ENCODE measurements at places on chromosomes 7 and 10. TPM values are rescaled to one million over a fixed set of nuclear protein-coding genes. Genes with fewer than 3 reads are reported as not detected.

ECHS1 gene
- total RNA-seq: 56.7 TPM

DNA sequence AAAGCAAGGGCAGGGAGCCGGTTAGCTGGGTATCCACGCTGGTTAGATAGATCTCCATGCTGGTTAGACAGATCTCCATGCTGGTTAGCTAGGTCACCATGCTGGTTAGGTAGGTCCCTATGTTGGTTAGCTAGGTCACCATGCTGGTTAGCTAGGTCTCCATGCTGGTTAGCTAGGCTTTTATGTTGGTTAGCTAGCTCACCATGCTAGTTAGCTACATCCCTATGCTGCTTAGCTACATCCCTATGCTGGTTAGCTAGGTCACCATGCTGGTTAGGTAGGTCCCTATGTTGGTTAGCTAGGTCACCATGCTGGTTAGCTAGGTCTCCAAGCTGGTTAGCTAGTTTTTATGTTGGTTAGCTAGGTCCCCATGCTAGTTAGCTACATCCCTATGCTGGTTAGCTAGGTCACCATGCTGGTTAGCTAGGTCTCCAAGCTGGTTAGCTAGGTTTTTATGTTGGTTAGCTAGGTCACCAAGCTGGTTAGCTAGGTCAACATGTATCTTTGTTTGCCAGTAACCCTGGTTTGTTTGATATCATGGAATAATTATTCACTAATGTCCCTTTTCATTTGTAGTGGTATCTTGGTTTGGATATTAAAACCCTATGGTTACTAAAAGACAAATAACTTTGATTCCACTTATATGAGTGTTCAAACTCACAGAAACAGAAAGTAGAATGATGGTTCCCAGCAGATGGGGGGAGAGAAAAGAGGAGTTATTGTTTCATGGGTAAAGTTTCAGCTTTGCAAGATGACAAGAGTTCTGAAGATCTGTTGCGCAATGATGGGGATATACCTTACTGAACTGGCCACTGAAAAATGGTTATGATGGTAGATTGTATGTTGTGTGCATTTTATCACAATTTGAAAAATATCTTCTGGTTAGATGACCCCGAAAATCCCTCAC is 136.2 kb downstream of the PRPF18 start:
- no peak for DNase-seq

HOXA5 gene
- not detected for total RNA-seq

DNA sequence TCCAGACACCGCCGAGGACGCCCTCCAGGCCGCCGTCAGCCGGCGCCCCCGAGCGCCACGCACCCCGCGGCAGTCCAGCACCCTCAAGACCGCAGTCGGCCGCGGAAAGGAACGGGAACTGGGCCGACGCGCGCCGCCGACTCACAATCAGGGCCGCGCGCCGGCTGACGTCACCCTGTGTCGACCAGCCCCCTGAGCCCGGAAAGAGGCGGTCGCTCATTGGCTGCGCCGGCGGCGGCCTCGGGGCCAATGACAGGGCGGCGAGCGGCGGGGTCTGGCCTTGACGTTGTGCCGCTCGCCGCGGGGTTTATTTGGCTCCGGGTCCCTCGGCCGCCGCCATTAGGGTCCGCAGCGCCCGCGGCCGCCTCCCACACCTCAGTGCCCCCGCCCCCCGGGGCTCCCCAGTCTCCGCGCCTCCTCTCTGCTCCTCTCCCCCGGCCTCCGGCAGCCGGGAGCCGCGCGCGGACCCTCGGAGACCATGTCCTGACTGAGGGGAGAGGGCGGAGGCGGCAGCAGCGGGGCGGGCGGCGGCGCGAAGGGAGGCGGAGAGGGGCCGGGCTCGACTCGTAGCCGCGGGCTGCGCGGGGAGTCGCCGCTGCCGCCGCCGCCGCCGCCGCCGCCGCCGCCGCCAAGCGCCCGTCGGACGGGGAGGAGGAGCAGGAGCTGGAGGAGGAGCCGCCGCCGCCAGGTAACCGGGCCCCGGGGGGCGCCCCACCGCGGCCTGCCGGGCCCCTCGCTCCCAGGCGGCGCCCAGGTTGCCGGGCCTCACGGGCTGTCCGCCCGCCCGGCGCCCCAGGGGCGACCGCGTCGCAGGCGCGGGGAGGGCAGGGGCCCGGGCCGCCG is 25.1 kb upstream of the ZRANB1 start:
- peak; percentile 99 for DNase-seq

GRCh38 chr10:44961230-44961571 is 1.6 kb downstream of the RASSF4 start:
- no peak for DNase-seq

EVX1 gene
- not detected for total RNA-seq

- no peak for DNase-seq
Measured at GRCh38 chr10:122243550-122243949, 27.5 kb upstream of the BTBD16 start.

MINPP1 gene
- 8.3 TPM for total RNA-seq

PTN gene
- not detected for total RNA-seq

- no peak for DNase-seq
Measured at GRCh38 chr7:28530175-28530802, 118.0 kb downstream of the CREB5 start.

- DNase-seq: no peak
Measured at GRCh38 chr10:29914986-29915785, 144.2 kb downstream of the JCAD start.

DNA sequence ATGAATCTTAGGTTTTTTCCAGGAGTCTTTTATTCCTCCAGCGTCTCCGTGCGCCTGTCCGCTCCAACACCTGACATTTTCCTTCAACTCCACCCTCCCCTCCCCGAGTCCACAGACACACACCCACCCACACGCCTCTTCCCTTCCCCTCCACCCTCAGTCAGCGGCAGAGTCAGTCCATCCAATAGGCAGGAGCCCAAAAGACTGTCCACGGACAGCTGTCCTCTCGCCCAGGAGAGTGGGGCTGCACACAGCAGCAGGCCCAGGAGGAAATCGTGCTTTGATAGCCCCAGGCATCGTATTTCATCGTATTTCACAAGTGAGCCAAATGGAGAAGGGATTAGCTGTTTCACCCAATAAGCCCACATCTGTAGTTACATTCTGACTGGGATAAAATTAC is 285.1 kb downstream of the ZEB1 start:
- no peak for DNase-seq

GRCh38 chr10:14353291-14353913 is 22.7 kb upstream of the FRMD4A start:
- no peak for DNase-seq

CADPS2 gene
- total RNA-seq: not detected

- DNase-seq: no peak
Measured at GRCh38 chr10:107032700-107033401, 131.7 kb downstream of the SORCS1 start.

DNA sequence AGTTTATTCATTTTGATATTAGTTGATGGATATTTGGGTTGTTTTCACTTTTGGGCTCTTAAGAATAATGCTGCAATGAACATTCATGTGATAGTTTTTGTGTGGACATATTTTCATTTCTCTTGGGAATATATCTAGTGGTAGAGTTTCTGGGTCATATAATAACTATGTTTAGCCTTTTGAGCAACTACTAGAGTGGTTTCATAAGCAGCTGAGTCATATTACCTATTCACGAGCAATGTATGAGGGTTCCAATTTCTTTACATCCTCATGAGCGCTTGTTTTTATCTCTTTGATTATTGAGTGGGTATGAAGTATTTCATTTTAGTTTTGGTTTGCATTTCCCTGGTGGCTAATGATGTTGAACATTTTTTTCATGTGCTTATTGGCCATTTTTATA is 182.6 kb downstream of the PON1 start:
- DNase-seq: no peak

- DNase-seq: no peak
Measured at GRCh38 chr7:77858278-77858677, 59.7 kb downstream of the PHTF2 start.

- peak; percentile 82 for DNase-seq
Measured at GRCh38 chr7:150357270-150357669, 11.4 kb upstream of the REPIN1 start.

DNA sequence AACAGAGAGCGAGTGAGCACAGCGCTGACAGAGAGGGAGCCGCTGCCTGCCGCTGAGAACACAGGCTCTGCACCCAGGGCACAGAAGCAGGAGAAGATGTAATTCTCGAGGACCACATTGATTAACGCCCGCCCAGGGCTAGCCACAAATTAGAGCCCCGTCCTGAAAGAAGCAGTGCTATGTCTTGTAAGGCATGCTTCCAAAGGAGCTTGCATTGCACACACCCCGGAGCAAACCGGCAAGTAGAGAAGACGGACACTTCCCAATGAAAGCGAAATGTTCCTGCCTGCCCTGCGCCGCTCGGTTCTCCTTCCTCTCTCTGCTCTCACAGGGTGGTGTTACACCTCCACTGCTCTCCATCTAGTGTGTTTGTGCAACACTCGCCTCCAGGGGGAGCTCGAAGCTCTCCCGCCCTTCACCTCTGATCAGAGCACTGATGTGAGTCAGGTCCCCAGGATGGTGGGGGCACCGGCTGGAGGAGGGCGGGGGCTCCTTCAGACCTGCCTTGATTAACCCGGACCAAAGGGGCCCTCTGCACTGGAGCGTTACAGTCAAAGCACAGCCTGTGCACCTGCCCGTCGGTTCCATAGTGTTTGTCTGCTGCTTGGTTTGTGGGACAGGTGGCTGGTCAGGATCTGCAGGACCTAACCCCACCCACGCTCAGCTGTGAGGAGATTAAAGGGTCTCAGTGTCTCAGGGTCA is 316.5 kb downstream of the ADARB2 start:
- peak; percentile 84 for DNase-seq
